CD8-positive, alpha-beta T cell (primary cell): ENCODE measurements at places on chromosomes 1 and 21.

DNA sequence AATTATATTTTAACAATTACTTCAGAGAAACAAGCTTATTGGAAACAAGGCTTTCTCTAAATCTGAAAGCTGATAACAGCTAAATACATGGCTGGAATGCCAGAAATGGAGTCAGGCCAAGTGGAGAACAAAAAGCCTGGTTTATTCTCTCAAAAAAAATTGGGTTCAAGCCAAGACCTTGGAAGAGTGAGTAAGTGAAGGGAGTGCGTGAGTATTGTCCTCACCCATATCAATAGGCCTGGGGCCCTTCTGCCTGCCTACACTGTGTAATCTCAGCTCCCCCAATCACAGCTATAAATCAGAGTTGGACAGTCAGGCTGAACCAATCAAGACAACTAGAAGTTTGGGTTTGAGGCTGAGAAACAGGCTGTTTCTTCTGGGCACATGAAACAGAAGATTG is 7.4 kb downstream of the KYAT3 start:
- no peak for DNase-seq

- DNase-seq, result no peak
Measured at GRCh38 chr1:25146451-25146855, 85.8 kb downstream of the SYF2 start.

DNA sequence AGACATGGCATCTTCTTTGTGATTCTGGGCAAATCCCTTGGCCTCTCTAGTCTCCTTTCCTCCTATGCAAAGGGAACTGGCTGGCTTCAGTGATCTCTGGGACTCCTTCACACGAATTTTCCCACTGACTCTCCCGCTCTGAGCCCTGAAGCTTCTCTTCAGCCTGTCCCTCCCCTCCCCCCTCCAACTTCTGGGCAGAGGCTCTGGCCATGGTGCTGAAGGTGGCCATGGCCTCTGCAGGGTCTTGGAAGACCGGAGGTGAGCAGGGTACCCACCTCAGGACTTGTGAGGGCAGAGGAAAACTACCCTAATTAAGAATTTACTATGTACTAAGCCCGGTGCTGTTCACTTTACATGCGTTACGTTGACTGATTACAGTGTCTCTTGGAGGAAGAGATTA is 29.4 kb upstream of the POU3F1 start:
- no peak for DNase-seq

DNA sequence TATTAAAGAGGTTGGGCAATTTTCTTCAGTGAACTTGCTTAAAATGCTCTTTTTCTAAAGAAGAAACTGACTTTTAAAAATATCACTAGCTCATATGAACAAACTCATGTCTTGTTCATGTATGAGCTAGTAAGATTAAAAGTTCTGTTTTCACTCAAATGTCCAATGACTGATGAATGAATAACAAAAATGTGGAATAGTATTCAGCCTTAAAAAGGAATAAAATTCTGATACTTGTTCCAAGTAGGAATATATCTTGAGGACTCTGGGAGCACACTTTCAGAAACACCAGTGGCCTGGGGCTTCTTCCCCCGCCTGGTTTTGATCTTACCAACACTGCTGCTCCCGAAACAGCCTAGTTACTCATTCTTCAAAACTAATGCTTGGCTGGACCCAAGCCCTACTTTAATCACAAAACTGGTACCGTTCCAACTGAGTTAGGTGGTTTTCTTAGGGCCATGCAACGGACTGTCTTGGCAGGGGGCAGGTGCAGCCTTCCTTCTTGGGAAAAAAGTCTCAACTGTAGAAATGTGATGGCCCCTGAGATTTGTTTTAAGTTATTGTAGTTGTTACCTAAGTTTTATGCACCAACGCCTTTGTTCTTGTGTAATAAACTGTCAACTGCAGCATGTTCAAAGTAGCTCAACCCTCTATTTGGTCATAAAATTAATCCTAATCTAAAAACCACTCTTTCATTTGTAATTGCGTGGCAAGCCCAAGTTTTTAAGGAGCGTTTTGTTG is 116.0 kb downstream of the ETS2 start:
- DNase-seq, result no peak

- no peak for DNase-seq
Measured at GRCh38 chr1:53593758-53594380, 134.7 kb downstream of the DMRTB1 start.

DNA sequence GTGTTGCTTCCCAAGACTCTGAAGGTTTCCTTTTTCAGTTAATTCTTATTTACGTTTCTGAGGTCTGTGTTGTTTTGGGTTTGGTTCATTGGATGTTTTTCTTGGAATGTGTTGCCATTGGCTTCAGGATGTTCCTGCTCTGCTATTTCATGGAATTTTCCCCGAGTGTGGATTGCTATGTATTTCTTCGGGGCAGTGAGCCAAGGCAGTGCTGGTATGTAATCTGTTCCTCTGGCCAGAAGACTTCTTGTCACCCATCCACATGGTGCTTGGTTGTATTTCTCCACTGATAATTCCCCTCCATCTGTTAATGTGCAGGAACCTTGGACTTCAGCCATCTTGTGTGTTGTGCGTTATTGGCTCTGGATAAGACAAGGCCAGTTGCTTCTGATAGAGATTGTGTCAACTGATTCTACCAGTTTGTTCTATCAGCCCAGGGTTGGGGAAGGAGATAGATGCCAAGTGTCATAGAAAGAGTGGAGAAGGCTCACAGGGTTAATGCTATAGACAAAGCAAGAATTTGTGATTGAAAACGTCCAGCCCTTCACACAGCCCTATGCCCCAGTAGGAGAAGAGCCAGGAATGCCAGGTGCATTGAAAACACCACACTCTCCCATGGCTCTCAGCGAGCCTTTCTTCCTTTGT is 505.2 kb downstream of the PLPP3 start:
- no peak for DNase-seq

- no peak for DNase-seq
Measured at GRCh38 chr1:55632906-55633305, 417.7 kb upstream of the USP24 start.

DNA sequence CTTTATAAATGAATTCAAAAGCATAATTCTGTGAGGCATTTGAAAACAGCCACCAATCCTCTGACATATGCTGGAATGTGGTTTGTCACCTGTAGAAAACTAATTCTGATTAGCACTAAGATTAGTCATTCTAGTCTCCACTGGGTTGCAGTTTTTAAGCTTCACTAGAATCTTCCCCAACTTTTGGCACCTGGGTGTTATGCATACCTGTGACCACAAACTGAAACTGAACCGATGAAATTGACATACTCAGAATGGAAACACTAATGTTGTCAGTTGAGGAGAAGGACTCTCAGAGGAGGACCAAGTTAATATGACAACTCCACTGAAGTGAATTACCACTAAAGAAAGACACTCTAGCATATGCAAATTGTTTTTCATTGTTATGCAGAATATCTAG is 285.8 kb upstream of the NEGR1 start:
- no peak for DNase-seq
